ENCODE measurements at places on chromosomes 3 and 15. TPM values are rescaled to one million over a fixed set of nuclear protein-coding genes. Genes with fewer than 3 reads are reported as not detected.

GALNT15 gene
- 0.53 TPM for total RNA-seq

- peak; percentile 43 for DNase-seq
Observed at GRCh38 chr3:154758109-154758868, 321.8 kb upstream of the MME start.

- no peak for DNase-seq
Observed at GRCh38 chr3:4232798-4233197, 70.4 kb upstream of the SETMAR start.

- no peak for DNase-seq
Observed at GRCh38 chr3:170426240-170426797, 7.7 kb downstream of the CLDN11 start.

DNA sequence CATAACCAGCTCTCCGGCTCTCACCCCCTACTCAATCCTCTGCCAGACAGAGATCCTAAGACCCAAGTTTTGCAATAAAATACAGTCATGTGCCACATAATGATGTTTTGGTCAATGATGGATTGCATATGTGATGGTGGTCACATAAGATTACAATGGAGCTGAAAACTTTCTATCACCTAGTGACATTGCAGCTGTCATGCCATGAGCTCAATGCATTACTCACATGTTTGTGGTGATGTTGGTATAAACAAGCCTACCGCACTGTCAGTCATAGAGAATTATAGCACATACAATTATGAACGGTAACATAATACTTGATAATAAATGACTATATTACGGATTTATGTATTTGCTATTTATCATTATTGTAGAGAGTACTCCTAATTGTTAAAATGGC is 26.9 kb upstream of the SAMMSON start:
- DNase-seq = no peak

- peak; percentile 81 for DNase-seq
Observed at GRCh38 chr3:13801361-13802204, 78.3 kb downstream of the WNT7A start.

GRCh38 chr15:77470235-77470634 is 49.5 kb downstream of the HMG20A start:
- no peak for DNase-seq

GRCh38 chr3:167151636-167152035 is 228.5 kb downstream of the ZBBX start:
- no peak for DNase-seq

DNA sequence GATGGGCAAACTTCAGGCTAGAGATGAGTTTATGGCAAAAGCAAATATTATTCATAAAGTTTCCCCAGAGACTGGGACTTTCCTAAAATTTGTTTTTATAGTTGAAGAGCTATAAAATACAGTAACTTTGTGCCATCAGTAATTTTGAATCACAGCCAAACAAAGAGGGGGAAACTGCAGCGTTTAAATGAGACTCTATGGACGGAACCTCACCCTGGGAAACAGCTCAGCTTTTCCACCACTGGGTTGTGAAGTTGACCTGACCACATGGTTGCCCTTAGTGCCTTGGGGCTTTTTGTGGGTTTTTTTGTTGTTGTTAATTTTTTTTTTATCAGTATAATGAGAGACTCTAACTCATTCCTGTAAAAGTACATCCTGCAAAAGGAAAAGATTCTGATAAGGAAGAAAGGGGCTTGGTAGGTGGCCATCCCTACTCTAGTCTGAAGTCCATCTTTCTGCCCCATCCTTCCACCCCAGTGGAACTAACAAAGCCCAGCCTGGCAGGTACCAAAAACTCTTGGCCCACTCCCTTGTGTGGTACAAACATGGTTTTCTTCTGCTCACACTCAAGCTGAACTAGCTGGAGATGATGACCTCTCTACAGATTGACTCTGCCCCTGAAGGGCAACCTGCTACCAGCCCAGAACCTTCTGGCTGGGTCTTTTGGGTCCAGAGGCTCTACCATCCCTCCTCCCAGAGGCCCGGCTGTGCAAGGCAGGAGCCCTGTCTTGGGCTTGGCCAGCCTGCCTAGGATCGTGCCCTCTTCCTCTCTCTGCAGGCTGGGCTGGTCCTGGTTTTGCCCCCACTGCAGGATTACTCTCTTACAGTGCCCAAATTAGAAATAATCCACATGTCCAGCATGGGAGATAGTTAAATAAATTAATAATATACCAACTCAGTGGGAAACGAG is 41.2 kb downstream of the RLBP1 start:
- DNase-seq = no peak

- DNase-seq = no peak
Observed at GRCh38 chr3:112627419-112627818, 13.5 kb downstream of the CCDC80 start.
